ENCODE measurements at places on chromosomes 3 and 15. TPM values are rescaled to one million over a fixed set of nuclear protein-coding genes. Genes with fewer than 3 reads are reported as not detected.

- DNase-seq: no peak
Observed at GRCh38 chr3:168091941-168092340, 3.8 kb downstream of the GOLIM4 start.

- DNase-seq: no peak
Observed at GRCh38 chr15:38521316-38521715, 43.3 kb downstream of the RASGRP1 start.

GRCh38 chr3:151838574-151839312 is 24.8 kb downstream of the AADAC start:
- peak; percentile 41 for DNase-seq

- no peak for DNase-seq
Observed at GRCh38 chr3:54432975-54433374, 310.6 kb downstream of the CACNA2D3 start.

The SERPINI2 gene
- 0.86 TPM for total RNA-seq

DNA sequence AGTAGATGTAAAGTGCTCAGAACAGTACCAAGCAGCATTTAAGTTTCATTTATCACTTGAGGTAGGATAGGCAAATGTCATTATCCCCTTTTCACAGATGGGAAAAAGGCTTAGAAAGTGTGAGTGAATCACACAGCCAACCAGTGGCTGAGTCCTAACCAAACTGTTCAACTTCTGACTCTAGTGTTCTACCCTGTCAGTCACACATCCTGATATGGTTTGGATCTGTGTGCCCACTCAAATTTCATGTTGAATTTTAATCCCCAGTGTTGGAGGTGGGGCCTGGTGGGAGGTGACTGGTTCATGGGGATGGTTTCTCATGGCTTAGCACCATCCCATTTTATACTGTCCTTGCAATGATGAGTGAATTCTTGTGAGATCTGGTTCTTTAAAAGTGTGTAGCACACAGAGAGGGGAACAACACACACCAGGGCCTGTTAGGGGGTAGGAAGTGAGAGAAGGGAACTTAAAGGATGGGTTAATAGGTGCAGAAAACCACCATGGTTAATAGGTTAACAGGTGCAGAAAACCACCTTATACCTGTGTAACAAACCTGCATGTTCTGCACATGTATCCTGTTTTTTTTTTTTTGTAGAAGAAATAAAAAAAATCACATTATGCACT is 304.7 kb downstream of the SUCLG2 start:
- DNase-seq: no peak

The CHRM5 gene
- not detected for total RNA-seq

DNA sequence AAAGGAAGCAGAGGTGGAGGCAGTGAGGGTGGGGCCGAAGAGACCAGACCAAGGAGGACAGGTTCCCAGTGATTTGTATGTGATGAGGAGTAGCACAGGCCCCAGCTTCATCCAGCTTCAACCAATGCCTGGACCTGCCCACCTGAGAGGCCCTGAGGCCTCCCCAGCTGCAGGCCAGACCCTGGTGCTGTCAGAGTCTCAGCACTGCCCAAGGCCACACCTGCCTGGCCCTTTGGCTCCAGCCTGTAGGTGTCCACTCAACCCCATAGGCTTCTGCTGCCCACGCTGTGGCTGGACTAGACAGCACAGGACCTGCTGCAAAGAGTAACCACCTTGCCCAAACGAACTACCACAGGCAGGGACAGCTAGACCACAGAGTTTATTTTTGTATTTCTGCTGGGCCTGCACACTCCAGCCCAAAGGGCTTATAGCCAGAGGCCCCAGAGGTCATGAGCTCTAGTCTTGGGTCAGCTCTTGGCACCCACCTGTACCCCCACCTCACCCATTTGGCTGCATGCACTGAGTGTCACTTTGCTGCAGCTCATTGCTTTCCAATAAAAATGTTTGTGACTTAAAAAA is 81.9 kb upstream of the CDV3 start:
- no peak for DNase-seq

- no peak for DNase-seq
Observed at GRCh38 chr15:59406446-59406845, 31.5 kb upstream of the FAM81A start.

DNA sequence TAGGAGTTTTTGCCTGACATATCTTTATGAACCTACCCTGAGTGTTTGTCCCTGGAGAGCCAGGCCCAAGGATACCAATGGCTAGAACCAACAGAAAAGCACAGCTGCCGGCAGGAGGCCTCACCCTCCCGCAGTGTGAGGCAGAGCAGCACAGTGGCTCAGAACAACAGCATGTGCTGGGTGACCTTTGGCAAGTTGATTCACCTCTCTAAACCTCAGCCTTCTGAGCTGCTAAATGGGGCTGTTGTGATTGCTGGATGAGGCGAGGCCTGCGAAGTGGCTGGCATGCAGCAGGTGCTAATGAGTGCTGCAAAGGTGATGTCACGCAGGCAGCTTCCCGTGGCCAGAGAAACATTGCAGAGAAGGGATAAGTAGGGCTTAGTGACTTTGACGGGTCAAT is 23.3 kb downstream of the IDH2 start:
- no peak for DNase-seq

DNA sequence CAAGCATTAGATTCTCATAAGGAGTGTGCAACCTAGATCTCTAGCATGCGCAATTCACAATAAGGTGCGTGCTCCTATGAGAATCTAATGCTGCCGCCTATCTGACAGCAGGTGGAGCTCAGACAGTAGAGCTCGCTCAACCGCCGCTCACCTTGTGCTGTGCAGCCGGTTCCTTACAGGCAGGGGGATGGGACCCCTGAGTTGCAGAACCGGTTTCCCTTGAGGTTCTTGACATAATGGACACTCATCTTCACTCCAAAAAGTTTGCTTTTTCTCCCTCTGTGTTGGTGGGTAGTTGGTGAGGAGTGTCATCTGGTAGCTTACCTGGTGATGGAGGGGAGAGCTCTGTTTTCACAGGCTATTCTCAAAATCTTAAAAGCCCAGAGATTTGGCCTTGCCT is 324.0 kb upstream of the TBL1XR1 start:
- no peak for DNase-seq

The ADGRG7 gene
- not detected for total RNA-seq

GRCh38 chr3:128394033-128394432 is 72.7 kb downstream of the DNAJB8 start:
- no peak for DNase-seq

The SENP8 gene
- total RNA-seq: 4.3 TPM

DNA sequence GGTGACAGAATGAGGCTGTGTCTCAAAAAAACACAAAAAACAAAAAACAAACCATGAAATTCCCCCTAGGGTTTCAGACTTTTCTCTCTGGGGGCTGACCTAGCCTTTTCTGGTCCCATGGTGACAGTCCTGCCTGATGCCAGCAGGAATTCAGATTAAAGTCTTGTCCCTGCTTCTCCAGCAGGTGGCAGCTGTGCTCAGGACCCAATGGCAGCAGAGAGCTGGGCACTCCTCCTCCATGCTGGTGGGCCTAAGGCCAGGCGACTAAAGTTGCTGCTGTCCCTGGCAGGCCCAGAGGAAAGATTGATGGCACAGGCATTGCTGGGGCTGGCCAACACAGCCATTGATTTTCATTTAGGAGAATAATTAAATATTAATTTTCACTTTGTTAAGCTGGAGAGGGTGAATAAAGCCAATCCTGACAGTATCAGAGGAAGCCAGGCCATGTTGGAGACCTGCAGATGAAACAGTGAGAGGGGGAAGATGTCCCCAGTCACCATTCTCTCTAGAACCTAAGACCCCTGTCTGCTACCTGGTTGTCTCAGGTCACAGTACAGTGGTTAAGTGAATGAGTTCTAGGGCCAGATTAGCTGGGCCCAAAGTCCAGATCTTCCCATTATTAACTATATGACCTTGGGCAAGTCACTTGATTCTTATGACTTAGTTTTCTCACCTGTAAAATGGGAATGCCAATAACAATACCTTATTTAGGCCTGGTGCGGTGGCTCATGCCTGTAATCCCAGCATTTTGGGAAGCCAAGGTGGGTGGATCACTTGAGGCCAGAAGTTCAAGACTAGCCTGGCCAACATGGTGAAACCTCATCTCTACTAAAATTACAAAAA is 7.1 kb downstream of the CELF6 start:
- DNase-seq: peak; percentile 72

DNA sequence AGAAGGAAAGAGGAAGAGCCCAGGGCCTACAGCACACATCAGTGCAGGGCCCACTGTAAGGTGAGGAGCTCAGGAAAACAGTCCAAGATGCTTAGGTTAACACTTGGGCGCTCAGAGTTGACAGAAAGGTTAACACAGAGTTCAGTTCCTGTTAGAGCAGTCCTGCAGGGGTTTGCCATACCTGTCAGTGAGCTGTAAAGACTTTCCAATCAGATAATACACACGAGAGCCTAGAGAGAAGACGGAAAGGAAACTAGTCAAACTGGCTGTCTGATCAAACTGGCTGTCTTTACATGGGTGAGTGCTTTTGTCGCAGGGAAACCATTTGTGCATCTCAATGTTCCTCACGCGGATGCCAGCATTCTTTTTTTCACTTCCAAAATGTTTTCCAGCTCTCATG is 61.4 kb upstream of the ARHGEF26 start:
- DNase-seq: no peak

DNA sequence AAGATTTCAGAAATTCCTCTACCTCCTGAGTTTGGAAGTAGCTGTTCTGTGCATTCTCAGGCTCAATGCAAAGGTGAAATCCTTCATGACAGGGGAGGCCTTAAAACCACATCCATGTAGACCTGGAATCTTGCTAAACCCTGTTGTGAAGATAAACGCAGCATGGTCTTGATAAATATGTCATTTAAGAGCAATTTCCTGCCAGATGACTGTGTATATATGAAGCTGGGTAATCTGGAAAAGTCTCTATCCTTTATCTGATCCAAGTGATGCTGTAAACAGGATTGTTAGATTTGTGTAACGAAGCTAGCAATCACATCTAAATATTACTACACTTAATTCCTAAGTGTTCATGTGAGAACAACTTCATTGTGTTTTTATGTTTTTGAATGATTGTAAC is 9.1 kb downstream of the MCTP2 start:
- no peak for DNase-seq

The ACTC1 gene
- 2.8 TPM for total RNA-seq

The CILP gene
- total RNA-seq: 0.14 TPM

- no peak for DNase-seq
Observed at GRCh38 chr3:65716071-65716751, 322.5 kb downstream of the MAGI1 start.

The OR5H1 gene
- not detected for total RNA-seq

- DNase-seq: no peak
Observed at GRCh38 chr3:134517791-134518190, 31.9 kb downstream of the CEP63 start.
